Non-pigmented ciliary epithelial cell (primary cell): ENCODE measurements at places on chromosomes 11 and 22.
A peak's percentile ranks its signal among the peaks of the same experiment; 100 is the strongest.

- DNase-seq, result no peak
Measured at GRCh38 chr11:117172724-117173421, 5.7 kb upstream of the SIDT2 start.

DNA sequence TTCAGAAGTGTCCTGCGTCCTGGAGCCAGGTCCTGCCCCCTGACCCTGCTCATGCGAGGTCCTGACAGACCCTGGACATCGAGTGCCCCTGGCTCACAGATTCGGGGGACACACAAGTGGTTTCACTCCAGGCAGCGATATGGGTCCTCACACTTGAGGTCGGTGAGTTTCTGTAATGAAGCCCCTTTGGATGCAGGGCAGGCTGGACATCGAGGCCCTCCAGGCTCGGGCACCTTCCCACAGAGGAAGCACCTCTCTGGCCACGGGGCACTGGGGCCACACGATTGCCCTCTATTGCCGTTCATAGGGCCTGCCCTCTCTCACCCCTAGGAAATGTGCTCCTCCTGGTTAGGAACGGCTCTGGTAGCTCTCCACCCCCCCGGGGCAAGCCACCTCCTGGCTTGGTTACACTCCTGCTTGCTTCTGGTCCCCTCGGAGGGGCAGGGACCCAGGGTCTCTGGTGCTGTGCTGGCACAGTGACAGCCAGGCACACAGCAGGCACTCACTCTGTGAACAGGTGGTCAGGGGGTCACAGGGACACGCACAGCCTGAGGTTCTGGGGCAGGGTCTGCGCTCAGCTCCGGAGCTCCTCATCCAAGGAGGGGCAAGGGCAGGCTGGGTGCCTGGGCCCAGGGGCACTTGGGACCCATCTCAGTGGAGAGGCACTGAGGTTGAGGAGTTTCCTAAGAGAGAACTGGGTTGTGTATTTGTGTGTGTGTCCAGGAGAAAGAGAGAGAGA is 907.7 kb downstream of the BRD1 start:
- DNase-seq, result no peak

GRCh38 chr11:106381895-106382294 is 304.4 kb downstream of the AASDHPPT start:
- DNase-seq, result no peak

DNA sequence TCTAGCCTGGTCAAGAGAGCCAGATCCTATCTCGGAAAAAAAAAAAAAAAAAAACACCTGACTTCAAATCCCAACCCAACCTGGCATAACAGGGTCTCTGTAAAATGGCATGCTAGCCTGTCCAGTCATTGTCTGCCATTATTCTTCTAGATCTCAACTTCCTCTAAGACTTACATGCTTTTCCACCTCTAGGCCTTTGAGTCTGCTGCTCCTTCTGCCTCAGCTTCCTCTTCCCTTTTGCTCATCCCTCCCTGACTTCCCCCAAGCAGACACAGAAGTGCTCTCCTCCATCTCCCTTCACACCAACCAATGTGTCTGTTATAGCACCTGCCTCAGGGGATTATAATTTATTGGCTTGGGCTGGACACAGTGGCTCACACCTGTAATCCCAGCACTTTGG is 7.8 kb downstream of the STK33 start:
- no peak for DNase-seq

DNA sequence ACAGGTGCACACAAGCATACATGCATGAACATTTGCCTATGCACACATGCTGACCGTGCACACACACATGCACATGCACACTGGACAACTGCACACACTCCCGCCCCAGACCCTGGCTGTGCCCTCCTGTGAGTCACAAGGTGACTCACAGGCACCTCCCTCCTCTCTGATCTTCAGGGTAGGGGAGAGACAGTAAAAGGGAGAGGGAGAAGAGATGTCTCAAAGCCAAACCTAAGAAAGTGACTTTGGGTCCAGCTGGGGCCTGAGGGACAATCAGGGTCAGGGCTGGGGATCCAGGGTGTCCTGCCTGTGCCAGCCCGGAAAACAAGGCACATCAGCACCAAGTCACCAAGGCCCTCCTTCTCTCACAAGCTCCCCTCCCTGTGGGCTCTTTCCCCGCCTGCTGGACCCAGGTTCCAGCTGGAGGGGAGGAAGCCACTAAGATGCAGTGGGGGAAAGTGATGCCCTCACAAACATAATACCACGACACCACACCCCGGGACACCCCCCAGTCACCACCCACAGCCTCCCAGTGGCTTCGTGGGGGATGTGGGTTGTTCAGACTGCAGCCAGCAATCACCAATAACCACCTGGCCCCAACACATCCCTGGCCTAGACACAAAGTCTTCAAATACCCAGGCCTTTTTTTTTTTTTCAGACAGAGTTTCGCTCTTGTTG is 39.3 kb downstream of the PDGFB start:
- DNase-seq, result peak; percentile 20

- no peak for DNase-seq
Measured at GRCh38 chr22:21449531-21450319, 17.5 kb upstream of the TMEM191C start.

DNA sequence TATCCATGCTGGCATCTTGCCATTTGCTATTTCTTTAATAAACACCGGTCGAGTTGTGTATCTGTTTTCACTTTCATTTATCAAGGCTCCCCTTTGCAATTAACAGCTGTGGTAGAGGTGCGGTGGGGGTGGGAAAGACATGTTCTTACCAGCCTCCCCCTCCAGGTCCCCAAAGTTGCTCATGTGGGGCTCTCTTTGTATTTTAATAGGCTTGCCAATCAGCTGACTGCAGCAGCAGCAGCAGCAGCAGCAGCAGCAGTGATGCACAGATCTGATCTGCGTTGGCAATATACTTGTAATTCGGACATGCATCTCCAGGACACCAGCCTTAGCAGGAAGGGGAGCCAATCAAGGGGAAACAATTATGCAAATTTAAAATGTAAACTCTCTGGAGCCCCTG is 40.3 kb upstream of the E2F8 start:
- no peak for DNase-seq
